ENCODE measurements at places on chromosomes 16 and 17.
A peak's percentile ranks its signal among the peaks of the same experiment; 100 is the strongest.

- no peak for DNase-seq
Observed at GRCh38 chr17:39611401-39612112, 3.8 kb upstream of the NEUROD2 start.

- DNase-seq: no peak
Observed at GRCh38 chr16:4081047-4081446, 35.2 kb downstream of the ADCY9 start.

GRCh38 chr17:43457362-43457692 is 26.4 kb upstream of the DHX8 start:
- no peak for DNase-seq

GRCh38 chr17:78624324-78625151 is 47.3 kb upstream of the DNAH17 start:
- DNase-seq: no peak

DNA sequence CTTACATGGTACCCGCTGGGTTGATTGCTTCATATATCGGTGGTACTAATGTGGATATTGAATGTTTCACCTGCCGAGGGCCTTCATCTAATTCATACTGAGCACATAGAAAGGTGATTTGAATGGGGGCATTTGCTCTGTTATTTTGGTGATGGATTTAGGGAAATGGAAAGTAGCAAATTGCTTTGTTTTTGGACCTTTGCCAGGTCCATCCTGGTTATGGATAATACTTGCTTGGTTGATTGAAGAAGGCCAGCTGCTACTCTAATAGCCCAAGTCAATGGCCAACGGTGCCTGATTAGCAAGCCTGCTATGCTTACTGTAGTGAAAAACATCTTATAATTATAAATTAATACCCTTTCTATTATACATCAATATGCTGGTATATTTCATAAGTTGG is 253.6 kb downstream of the CDH13 start:
- no peak for DNase-seq

DNA sequence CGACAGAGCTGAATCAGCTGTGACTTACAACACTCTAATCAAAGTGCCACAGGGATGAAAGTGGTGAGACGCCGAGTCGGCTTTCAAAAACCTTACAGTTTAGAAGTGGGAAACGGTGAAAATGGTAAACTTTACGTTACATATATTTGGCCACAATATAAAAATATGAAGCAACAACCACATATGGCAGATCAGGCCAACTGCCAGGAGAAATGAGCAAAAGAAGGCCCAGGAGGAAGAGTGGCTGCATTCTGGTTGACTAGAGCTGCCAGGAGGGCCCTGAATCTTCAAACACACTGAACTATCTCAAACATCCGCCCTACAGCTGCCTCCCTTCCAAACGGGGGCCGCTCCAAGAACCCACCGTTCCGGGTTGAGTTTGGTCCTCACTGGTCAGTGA is 56.3 kb downstream of the MRM3 start:
- DNase-seq: no peak

GRCh38 chr16:62549875-62550274 is 513.6 kb upstream of the CDH8 start:
- DNase-seq: no peak

DNA sequence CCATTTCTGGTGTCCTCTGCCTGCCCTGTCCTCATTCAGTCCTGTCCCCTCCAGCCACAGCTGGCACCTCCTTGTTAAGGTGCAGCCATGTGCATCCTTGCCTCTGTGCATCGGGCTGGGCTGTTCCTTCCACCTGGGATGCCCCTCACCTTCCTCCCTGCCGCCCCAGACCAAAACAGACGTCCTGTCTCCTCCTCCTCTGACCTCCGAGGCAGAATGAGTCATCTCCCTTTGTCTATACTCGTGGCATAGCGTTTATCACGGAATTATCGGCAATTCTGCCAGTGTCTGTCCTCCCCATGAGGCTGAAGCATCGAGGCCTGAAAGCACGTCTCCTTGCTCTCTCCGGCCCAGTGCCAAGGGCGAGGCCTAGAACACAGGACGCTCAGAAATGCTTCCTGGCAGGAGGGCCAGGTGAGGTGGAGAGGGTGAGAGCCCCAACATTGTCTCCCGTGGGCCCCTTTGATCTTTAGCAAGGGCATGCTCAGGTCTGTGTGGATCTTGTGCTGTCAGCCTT is 4.6 kb downstream of the RAI1 start:
- no peak for DNase-seq

- no peak for DNase-seq
Observed at GRCh38 chr17:49830605-49831004, 17.3 kb downstream of the TAC4 start.

DNA sequence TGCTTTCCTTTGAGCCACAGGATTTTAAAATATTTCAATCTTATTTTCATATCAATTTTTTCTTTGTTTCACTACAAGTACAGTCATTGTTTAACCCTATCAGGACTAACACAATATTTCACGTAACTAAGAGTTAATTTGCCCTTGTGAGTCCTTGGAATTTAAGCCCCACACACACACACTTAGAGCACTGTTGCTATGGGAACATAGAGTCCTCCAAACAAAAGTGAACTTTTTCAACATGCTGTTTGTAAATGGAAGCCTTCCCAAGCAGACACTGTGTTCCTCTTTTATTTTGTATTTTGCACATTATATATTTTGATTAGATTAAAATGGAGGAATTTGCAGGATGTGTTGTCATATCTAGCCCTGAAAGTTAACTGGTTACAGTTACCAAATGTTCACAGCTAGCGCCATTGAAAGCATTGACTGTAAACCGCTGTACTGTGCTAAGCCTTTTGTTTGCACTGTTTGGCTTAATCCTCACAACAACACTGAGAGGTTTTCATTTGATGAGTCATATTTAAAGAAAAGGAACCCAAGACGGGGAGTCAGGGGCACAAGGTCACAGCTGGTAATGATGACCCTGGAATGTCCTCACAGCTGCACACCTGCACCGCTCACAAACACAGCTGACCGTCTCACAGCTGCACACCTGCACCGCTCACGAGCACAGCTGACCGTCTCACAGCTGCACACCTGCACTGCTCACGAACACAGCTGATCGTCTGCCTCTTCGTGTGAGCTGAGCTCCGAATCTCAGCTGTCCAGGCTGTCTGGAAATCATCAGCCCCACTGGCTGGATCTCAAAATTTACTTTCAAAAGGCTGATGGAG is 6.3 kb downstream of the HSBP1 start:
- DNase-seq: peak; percentile 61

DNA sequence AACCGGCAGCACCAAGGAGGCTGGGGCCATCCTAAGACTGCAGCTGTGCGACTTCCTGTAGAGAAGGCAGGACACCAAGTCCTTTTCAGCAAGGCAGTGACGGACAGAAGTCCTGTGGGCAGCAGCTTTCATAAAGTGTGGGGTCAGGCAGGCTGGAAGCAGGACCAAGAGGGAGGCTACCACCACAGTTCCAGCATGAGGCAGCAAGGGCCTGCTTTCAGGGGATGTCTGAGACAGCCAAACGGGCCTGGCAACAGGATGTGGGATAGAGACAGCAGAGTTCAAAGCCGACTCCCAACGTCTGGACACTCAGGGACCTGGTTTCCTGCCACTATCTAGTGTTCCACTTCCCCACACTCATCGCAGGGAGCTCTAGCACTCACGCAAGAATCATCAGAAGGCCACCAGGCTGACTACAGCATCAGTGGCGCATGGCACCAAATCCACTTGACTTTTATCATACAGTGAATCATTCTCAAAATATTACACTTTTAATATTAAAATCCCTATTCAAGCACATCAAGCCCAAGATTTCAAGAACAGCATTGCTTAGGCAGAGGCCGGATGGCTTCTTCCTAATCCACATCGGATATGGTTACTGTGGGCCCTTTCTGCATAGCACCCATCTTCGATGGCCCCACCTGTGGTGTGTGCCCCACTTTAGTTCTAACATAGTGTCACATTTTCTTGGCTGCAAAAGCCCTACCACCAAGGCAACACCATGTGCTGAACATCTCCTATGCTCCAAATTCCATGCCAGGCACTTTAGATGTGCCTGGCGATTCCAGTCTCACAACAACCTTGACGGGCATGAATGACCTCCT is 5.2 kb downstream of the USP7 start:
- DNase-seq: no peak

- peak; percentile 62 for DNase-seq
Observed at GRCh38 chr16:57606847-57607501, 21.5 kb upstream of the ADGRG1 start.

DNA sequence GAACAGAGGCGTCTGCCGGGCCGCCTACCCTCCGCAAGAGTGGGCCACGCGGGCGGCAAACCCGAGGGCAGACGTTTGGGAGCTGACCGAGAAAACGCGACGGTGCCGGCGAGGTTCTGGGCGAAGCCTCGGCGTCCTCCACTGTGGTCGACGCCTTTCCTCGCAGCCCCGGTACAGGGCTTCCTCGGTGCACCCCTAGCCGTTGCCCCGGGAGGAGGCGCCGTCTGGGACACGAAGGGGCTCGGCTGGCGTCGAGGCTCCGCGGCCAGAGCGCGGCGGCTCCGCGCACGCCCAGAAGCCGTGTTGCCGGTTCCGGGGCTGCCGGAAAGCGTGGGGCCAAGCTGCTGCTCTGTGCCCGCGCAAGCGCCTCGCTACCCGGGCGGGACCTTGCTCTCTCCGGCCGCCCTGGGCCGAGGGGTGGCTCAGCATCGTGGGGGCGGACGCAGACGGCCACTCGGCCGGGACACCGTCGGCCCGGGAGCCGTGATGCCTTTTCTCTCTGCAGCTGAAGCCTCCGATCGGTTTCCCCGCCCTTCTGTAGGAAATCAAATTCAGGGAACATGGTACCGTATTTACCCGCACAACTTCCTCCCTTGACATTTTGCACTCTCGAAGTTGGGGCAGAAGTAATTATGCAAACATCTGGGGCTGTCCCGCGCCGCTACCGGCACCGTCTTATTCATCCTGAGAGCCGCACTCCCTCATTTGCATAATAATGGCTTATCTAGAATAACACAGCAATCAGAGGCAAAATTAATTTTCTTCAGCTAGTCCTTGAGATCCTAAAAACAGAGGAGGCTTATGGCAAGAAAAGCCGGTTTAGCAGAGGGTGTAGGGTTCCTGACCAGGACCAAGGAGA is 7.3 kb upstream of the CBX8 start:
- DNase-seq: peak; percentile 57

GRCh38 chr16:68995011-68995504 is 110.4 kb upstream of the HAS3 start:
- DNase-seq: no peak

GRCh38 chr17:2695243-2695960 is 16.2 kb downstream of the CLUH start:
- DNase-seq: no peak

DNA sequence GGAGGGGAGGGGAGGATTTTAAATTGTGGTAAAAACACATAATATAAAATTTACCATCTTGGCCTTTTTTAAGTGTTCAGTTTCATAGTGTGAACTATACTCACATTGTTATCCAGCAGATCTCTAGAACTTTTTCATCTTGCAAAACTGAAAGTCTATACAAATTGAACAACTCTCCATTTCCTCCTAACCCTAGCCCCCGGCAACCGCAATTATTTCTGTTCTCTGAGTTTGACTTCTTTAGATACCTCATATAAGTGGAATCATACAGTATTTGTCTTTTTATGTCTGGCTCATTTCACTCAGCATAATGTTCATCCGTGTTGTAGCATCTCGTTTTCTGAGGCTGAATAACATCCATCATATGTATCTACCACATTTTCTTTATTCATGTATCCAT is 30.0 kb upstream of the MRTFB start:
- no peak for DNase-seq

DNA sequence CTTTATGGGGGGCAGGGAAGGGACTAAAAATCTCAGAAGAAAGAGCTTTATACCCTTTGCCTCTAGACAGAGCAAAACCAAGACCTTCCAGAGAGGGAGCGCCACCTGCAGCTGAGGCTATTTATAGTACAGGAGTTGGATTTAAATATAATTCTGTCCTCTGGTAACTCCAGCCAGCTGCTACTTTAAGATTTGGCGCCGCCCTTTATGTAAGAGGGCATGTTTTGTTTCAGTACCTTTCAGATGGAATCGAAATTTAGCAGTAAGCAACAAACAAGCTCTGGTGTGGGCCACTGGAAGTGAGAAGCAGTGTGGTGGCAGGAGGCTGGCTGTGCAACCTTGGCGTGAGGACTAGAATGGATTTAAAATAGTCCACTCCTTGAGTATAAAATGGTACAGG is 5.2 kb upstream of the GUCY2D start:
- DNase-seq: peak; percentile 13

GRCh38 chr17:37221865-37222264 is 153.9 kb upstream of the C17orf78 start:
- DNase-seq: no peak

DNA sequence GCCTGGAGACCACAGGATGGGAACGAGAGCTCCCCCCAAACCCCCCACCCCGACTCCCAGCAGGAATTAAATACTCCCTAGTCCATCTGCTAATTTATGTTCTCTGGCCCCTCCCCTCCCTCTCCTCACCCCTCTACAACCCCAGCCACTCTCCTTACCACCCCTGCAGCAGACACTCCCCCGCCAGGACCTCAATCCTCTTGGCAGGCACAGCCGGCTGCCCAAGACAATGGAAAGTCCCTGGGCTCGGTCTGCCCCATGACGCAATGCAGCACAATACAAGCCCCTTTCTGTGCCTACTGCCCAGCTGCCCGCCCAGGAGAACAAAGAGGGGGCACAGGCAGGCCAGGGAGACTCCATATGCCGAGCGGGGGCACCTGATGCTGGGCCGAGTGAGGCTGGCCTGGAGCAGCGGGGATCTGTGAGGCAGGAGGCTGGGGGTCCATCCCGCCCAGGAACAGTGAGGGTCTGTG is 30.3 kb upstream of the CDC42EP4 start:
- no peak for DNase-seq

GRCh38 chr16:22381392-22381791 is 7.0 kb upstream of the CDR2 start:
- DNase-seq: no peak

- DNase-seq: no peak
Observed at GRCh38 chr17:43740541-43740940, 18.1 kb downstream of the SOST start.

GRCh38 chr17:2075336-2076086 is 20.6 kb downstream of the HIC1 start:
- no peak for DNase-seq

GRCh38 chr16:8739989-8740704 is 57.3 kb downstream of the TMEM186 start:
- no peak for DNase-seq

DNA sequence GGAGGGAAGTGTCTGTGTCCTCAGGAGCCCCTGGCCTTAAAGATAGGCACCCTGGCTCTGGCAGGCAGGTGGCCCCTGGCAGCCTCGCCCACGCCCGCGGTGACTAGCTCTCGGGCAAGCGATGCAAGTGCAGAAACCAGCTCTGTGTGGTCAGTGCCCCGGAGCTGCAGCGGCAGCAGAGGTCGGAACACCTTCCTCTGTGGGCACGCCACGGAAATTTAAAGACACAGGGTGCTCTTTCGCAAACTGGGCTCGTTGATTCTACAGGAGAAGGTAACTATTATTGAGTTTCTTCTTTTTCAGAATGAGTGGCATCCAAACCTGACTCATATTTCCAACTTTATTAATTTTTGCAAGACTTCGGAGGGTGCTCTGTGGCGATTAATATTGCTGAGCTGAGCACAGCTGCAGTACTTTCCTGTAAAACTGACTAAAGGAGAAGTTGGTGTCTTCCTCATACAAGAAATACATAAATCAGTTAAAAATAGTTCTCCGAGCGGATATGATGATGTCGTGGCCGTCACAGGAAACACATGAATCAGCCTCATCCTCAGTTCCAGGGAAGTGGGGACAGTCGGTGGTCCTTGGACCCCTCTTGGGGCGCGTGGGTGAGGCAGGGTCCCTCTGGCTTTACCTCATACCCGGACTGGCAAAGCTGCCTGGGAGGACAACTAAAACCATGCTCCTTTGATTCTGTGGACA is 120.2 kb downstream of the METRNL start:
- no peak for DNase-seq

GRCh38 chr17:958712-959451 is 20.7 kb downstream of the NXN start:
- DNase-seq: no peak

GRCh38 chr16:83113317-83113716 is 486.5 kb downstream of the CDH13 start:
- DNase-seq: peak; percentile 31

Measured in NCI-H510A treated with DMSO at 0.1 percent for 48 hours (cell line).